ENCODE measurements at places on chromosomes 3 and 15.
A peak's percentile ranks its signal among the peaks of the same experiment; 100 is the strongest.

- DNase-seq, result no peak
These were observed 200.3 kb upstream of the SEMA6D start for GRCh38 chr15:47516972-47517371.

GRCh38 chr3:44865272-44866035, 3.7 kb downstream of the TMEM42 start:
- peak; percentile 24 for DNase-seq

GRCh38 chr15:31365655-31366127, 39.1 kb downstream of the KLF13 start:
- DNase-seq, result peak; percentile 88

- no peak for DNase-seq
These were observed 4.0 kb downstream of the RAB11A start for GRCh38 chr15:65873256-65873655.

GRCh38 chr15:63605036-63605435, 7.8 kb downstream of the FBXL22 start:
- DNase-seq, result no peak

- DNase-seq, result peak; percentile 47
These were observed at the start of the genes DUOX1 and DUOXA1 for GRCh38 chr15:45129651-45130129. Gene DUOX1 (plus strand): TSS chr15:45129994. CDS start chr15:45131967, 1,973 bp downstream. Gene DUOXA1 (minus strand): TSS chr15:45129879. CDS start chr15:45123014, 6,865 bp downstream.

GRCh38 chr15:38930851-38931572, 366.4 kb upstream of the RASGRP1 start:
- DNase-seq, result no peak

DNA sequence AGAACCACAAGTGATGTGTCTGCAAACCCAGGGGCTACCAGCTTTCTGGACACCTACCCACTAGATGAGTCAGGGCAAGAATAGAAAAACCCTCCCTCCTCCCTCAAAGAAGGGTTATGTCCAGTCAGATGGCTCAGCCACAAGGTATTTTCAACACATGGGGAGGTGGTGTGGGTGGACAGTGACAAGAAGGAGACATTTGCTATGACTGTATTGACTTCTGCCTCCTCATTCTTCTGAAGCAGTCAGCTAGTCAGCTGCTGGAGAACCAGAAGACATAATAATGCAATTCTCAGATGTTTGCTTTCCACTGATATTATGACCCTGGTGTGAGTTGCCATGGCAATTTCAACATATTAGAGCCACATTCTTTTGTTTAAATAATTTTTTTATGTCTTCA, 66.7 kb upstream of the GOLGA8B start:
- no peak for DNase-seq

GRCh38 chr15:89785064-89785773, 9.1 kb downstream of the MESP2 start:
- DNase-seq, result no peak

DNA sequence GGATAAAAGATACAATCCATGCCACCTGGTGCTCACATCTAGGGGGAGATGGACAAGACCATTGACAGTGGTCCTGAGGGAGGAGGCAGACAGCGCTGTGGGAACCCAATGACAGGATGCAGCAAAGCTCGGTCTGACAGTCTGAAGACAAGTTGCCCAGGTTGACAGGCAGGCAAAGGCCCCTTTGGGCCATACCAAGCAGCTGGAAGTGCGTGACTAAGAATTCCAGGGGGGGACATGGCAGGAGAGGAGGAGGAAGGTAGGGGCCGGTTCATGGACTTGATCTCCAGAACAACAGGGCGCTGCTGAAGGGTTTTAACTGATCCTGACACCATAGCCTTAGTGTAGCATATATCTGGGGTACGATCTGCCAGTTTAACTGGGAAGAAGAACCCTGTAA, 83.4 kb downstream of the RPLP1 start:
- DNase-seq, result no peak

GRCh38 chr3:71873093-71873611, 88.2 kb upstream of the PROK2 start:
- no peak for DNase-seq

- no peak for DNase-seq
These were observed 59.3 kb downstream of the POMGNT2 start for GRCh38 chr3:43046583-43046982.

DNA sequence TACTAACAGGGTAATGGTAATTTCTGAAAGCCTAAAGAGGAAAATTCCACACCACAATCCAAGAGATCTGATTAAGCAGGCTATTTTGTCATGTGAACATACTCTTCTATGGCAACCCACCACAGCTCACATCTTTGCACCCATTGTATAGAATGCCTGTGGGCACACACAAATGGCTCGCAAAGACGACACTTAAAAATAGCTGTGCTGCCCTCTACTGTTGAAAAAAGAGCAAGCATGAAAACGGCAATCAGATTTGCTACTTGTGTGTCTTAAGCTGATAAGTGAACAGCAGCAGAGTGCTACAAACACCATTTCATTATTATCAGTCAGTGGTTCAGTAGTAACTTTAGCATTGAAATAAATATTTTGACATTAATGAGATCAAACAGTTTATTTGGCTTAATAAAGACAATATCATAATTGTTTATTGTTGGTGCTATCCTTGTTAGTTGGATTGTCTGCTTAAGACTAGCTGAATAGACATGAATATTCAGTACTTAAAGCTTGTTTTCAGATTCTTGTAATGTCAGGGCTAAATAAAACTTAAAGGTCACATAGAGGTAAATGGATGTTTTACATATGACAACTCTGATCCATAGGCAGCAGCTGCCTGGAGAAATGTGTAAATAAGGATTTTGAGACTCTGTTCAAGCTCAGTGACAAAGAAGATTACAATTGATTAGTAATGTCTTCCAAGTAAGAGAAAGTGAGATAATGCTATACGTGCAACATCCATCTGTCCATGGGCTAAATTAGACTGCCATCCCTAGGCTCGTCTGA, 199.1 kb downstream of the LRRN1 start:
- DNase-seq, result peak; percentile 1

DNA sequence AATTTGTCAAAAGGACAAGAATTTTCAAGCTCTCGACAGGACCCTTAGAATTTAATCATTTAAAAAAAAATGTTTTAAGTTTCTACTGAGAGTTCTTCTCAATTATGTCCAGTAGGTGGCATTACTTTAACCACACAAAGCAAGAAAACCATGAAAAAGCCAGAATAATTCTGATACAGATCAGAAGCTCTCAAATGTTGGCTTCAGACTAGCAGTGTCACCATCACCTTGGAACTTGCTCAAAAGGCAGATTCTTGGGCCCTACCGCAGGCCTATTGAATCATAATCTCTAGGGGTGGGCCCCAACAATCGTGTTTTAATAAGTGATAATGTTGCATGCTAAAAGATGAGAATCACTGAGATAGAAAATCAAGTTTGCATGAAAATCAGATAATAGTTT, 99.5 kb upstream of the KCNMB2 start:
- DNase-seq, result no peak

DNA sequence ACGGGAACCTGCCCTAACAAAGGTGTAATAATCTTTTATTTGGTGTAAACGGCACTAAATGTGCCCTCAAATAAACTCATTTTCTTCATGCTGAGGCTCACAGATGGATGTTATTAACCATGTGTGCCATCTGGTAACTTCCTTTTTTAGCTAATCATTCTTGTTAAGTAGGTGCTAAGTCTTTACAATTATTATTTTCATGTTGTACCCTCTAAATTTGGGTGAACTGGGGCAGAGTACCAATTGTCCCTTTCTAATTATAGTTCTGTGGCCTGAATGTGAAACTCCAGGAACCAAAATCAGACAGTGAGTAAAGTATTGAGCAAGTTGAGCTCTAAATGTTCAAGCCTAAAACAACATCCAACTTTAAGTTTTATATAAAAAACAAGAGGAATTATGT, 220.7 kb upstream of the CADM2 start:
- DNase-seq, result no peak

DNA sequence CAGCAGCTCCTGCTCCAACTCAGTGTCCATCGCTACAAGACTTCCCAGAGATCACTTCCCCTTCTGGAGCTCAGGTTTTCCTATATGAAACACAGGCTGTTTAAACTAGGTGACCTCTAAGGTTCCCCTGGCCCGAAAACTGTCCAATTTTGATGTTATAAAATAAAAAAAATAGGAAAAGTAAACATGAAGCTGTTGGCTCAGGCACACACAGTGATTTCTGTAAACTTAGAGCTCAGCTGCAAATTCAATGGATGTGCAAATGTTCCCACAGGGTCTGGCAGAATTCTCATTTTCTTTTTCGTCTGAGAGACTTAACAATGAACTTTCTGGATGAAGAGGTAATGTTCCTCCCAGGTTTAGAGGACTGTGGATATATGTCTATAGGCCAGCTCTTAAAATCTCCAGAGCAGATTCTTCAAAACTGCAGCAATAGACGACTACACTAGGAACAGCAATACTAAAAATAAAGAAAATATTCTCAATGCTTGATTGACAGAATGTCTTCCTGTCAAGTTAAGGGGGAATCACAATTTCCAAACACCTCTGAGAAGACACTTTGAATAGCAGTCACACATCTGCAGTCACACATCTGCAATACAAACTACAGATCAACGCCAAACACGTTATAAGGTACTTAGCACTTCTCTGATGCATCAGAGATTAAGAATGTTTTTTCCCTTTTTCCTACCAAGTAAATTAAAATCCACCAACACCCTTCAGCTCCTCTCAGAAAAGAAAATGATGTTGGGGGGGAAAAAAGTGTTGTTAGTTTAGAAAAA, 2.8 kb downstream of the NUP210 start:
- no peak for DNase-seq

GRCh38 chr3:54376939-54377578, 254.7 kb downstream of the CACNA2D3 start:
- no peak for DNase-seq

DNA sequence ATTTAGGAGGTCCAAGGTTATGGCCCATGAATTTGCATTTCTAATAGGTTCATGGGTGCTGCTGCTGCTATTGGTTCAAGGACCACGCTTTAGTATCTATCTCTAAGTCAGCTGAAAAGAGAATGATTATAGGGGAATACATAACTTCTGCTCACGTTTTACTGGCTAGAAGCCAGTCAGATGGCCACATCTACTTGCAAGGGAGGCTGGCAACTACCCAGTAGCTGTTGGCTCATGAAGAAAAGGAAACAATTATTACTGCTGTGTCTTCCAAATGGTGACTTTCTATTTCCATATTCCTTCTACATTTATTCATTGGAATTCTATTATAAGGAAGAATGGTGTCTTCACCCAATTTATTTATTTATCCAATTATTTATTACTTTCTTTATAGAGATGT, 54.2 kb downstream of the SLC25A36 start:
- DNase-seq, result no peak

DNA sequence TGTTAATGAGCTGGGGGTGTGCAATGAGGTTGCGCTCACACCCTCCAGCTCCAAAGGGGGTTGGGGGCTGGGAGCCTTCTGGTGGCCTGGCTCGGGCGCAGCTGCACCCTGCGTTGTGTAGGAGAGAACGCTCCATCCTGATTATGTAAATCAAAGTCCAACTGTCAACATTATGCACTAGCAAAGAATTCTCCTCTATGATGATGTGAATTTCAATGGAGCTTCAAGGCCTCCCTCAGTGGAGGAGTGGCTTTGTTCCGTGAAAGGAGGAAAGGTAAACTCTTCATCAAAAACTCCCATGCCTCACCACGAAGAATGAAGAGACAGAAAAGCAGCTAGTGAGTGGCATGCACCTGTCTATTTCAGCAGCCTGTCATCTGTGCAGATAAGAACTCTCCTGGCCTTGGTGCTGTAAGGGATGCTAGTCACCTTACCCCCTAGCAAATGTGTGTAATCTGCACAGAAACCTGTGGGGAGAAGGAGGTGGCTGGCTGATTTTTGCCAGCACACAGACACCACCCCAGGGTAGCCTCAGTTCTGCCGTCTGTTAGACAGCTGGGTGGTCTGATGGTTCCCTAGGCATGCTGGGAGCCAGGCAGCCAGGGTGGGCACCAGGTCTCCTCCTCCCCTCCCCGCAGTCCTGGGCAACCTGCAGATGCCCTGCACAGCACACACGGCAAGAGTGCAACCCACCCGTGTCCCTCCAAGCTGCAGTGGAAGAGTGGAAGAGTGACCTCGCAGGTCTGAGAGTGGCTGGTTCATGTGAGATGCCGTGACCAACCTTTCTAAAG, 47.0 kb upstream of the TRPM1 start:
- no peak for DNase-seq

- no peak for DNase-seq
These were observed 13.5 kb downstream of the HTR3E start for GRCh38 chr3:184110316-184110725.

- no peak for DNase-seq
These were observed 5.6 kb upstream of the MECOM start for GRCh38 chr3:169668957-169669741.

- DNase-seq, result no peak
These were observed 35.2 kb downstream of the MGLL start for GRCh38 chr3:127787071-127787490.

- DNase-seq, result no peak
These were observed 1441.5 kb downstream of the OTOL1 start for GRCh38 chr3:162938083-162938482.

DNA sequence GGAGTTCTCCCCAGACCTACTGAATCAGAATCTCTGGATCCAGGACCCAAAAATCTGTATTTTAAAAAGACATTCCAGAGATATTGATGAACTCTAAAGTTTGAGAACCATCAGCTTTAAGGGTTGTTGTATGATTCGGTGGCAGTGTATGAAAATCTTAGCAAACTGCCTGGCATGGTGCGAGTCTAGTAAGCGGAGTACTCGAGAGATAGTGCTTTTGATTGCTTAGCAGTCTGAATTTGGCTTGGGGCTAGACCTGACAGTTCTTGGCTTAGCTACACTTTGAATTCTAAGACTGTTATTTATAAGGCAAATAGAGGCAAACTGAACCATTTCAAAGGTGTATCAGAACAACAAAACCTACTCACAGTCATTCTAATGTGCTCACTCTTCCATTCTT, 329.0 kb downstream of the LPP start:
- no peak for DNase-seq

- no peak for DNase-seq
These were observed 114.4 kb downstream of the RYR3 start for GRCh38 chr15:33425142-33425541.

DNA sequence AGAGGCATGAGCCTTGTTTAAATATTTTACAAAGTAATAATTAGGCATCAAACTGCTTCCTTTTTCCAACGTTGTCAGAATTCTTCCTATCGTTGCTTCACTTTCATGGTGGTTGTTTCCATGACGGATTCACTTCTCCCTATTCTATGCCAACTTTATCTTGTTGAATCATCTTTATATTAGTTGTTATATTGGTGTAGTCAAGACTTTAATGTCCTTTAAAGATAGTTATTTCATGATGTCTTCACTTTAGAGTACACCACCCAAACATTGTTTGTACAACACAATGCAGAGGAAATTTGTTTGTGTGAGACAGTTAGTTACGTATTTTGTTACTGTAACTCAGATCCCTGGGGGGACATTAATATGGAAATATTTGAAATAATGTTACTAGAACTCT, 61.9 kb downstream of the CRYBG3 start:
- no peak for DNase-seq

GRCh38 chr3:19540464-19540863, 392.2 kb downstream of the KCNH8 start:
- no peak for DNase-seq

- no peak for DNase-seq
These were observed 91.1 kb downstream of the TOP2B start for GRCh38 chr3:25573386-25574171.
